ENCODE measurements at places on chromosomes 2 and 18. TPM values are rescaled to one million over a fixed set of nuclear protein-coding genes. Genes with fewer than 3 reads are reported as not detected.

- no peak overlapping the region for H3K27ac ChIP-seq
- no peak for DNase-seq
- no peaks in the 10 kb centered on the region for H3K27me3 ChIP-seq
- peaks cover 7% of the 10 kb centered on the region for H3K4me1 ChIP-seq
- H3K4me3 ChIP-seq = no peak overlapping the region
- no peaks in the 10 kb centered on the region for H3K36me3 ChIP-seq
Observed at GRCh38 chr2:214126135-214126534, 284.7 kb upstream of the VWC2L start.

- no peaks in the 10 kb centered on the region for H3K4me1 ChIP-seq
- H3K4me3 ChIP-seq = no peak overlapping the region
- DNase-seq = no peak
- no peaks in the 10 kb centered on the region for H3K27me3 ChIP-seq
- H3K27ac ChIP-seq = no peak overlapping the region
Observed at GRCh38 chr2:160387558-160388262, 105.9 kb downstream of the RBMS1 start.

DNA sequence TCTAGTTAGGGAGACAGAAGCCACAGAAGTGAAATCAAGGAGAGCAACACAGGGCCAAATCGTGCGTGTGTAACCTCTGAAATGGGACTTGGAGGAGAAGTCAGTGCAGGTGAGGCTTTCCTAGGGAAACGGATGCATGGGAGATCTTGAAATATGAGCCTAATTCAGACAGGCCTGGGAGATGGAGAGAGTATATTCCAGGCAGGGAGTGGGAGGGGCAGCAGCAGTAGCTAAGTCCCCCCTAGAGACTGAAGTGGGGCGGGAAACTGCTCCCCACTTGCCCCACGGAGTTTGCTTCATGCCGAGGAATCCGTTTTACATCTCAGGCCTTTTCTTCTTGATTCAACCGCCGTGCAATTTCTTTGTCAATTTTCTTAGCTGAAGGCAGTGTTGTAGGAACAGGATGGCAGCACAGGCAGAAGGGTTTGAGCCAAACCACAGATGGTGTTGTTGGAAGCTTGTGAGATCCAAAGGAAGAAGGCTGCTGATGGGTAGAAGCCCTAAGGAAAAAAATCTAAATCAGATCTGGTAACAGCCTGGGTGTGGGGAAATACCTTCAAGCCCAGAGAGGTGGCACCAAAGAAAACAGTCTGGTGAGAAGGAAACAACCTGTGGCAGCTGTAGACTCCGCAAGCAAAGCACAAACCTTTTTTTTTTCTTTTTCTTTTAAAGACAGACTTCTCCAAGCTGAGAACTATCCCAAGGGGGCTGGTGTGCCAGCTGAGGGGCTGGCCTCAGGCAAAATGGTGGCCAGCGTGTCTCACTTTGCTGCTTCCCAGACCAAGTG lies 40.2 kb downstream of the EPAS1 start:
- peaks cover 36% of the 10 kb centered on the region for H3K4me1 ChIP-seq
- no peak overlapping the region for H3K27ac ChIP-seq
- H3K4me3 ChIP-seq = no peak overlapping the region

DNA sequence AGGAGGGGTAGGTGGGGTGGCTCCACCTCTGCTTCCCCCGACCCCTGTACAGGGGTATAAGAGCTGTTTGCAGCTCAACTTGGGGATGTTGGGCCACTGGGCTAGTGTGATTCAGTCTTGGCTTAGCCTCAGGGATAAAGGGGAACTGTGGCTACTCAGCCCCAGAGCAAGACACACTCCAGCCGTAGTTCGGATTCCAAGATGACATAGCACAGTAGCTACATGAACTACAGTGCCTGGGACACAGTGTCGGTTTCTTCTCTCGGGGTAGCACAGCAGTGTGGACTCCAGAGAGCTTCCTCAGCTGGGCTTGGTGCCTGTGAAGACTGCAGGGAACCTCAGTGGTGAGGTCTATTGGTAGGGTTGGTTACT lies 21.1 kb downstream of the CARF start:
- H3K36me3 ChIP-seq = no peaks in the 10 kb centered on the region
- no peak overlapping the region for H3K4me3 ChIP-seq
- H3K4me1 ChIP-seq = no peaks in the 10 kb centered on the region
- H3K27me3 ChIP-seq = no peaks in the 10 kb centered on the region

ABCG8 gene
- total RNA-seq = 0.12 TPM
